ENCODE measurements at places on chromosomes 11 and 22.

GRCh38 chr11:65411681-65412070 is 10.9 kb upstream of the NEAT1 start:
- DNase-seq: no peak

GRCh38 chr11:44687388-44687787 is 39.4 kb upstream of the TSPAN18 start:
- no peak for DNase-seq

DNA sequence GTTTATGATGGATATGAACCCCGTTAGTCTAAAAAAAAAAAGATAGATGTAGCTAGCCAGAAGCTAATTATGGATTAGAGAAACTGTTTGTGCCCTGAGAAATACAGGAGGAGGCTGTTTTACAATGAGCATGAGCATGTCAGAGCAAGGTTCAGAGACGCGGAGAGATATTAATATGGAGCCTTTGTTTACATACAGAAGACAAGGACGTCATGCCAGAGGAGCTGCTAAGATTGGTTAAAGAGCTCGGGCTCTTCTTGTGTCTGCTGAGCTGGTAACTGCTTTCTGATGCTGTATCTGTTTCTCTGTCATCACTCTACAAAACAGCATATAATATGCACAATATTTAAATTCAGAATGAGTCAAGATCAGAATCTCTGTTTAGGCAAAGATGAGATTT is 24.9 kb upstream of the CCDC89 start:
- peak; percentile 16 for DNase-seq

- DNase-seq: peak; percentile 25
Observed at GRCh38 chr11:28243061-28243460, 134.9 kb downstream of the METTL15 start.

GRCh38 chr11:47915374-47915773 is 65.0 kb upstream of the PTPRJ start:
- no peak for DNase-seq

DNA sequence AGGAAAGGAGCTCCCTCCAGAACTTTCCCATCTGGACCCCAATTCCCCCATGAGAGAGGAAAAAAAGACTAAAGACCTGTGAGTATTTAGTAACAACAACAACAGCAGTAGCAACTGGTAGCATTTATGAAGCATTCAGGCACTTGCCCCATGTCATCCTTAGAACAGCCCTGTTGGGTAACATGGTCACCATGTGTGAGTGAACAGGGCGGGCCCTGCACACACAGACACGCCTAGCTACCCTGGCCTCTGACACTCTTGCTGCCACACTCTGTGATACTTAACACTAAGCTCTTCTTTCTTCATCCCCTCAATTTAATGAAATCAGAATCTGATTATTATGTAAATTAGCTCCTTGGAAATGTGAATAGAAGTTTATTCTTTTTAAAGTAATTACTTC is 26.1 kb upstream of the SLC25A18 start:
- no peak for DNase-seq

DNA sequence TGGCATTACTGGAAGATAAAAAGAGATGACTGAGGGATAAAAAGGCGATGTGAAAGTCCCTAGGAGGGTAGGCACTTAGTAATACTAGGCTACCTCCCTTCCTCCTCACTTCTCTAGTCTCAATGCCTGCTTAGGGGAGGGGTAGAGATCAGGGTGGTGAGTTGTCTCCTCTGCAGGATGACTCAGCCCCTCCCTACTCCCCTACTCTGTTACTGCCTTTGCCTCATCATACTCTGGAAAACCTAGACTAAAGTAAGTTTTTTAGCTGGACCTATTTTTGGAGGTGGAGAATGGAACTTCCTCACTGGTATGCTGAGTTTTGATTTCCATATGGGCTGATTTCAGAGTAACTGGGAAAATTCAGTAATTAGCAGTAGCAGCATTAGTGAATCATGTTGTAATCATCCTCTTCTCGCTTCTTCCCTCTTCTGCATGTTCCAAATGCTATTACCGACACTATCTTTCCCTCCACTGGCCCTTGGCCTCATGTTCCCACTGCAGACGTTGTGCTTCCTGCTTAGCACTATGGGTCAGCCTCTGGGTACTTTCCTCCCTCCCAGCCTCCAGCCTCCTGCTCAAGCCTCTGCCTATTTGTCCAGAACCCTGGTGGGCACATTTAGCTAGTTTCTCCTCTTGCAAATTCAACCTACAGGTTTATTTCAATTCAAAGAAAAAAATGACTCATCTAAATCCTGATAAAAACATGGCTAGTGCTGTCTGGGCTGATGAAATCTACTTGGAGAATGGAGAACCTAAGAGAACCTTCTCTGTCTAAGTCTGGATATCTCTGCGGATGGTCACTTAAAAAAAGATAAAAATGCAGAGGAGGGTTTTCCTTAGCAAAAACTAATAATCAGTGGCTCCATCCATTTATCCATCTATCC is 281.7 kb downstream of the ST3GAL4 start:
- DNase-seq: peak; percentile 5

GRCh38 chr11:126647735-126648134 is 292.2 kb downstream of the ST3GAL4 start:
- DNase-seq: peak; percentile 45

- peak; percentile 93 for DNase-seq
Observed at GRCh38 chr11:69298267-69299022, 4.5 kb downstream of the MYEOV start.

- DNase-seq: no peak
Observed at GRCh38 chr11:87228820-87229219, 191.1 kb downstream of the TMEM135 start.

- DNase-seq: no peak
Observed at GRCh38 chr11:117632306-117632705, 164.7 kb downstream of the DSCAML1 start.

- no peak for DNase-seq
Observed at GRCh38 chr22:39596601-39597000, 26.0 kb downstream of the CACNA1I start.

- DNase-seq: peak; percentile 95
Observed at GRCh38 chr11:78256962-78257361, 68.2 kb downstream of the USP35 start.

- DNase-seq: no peak
Observed at GRCh38 chr11:75435571-75435925, 2.5 kb upstream of the KLHL35 start.

GRCh38 chr11:10318527-10318802 is 13.6 kb downstream of the ADM start:
- DNase-seq: no peak

DNA sequence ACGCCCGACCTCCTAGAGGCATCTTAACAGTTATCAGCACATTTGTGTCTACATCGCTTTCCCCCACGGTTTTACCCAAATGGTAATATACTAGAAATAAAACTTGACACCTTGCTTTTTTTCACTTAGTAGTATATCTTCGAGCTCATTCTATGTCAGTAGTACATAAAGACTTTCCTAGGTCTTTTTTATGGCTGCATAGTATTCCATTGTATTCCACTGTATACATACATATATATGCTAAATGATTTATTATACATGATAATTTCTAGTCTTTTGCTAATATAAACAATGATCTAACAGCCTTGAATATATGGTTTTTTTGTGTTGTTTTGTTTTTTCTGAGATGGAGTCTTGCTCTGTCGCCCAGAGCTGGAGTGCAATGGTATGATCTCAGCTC is 34.8 kb upstream of the DLAT start:
- DNase-seq: no peak

GRCh38 chr11:12822392-12823022 is 148.3 kb downstream of the TEAD1 start:
- DNase-seq: no peak

DNA sequence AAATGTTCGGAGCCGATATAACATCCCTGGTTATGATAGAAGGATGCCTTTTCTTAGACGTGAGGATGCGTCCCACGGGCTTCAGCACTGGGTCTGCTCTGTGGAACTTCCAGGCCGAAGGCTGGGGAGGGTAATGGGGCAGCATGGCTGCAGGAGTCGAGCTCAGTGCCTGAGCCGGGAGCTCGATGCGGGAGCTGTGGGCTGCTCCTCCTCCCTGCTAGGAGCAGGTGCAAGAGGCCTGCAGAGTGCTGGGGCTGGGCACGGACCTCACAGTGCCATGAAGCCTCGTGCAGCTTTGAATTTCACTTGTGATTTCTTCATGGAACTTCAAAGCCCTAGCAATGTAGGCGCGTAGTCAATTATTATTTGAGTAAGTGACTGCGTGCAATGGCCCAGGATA is 6.0 kb downstream of the TUBA8 start:
- DNase-seq: no peak

DNA sequence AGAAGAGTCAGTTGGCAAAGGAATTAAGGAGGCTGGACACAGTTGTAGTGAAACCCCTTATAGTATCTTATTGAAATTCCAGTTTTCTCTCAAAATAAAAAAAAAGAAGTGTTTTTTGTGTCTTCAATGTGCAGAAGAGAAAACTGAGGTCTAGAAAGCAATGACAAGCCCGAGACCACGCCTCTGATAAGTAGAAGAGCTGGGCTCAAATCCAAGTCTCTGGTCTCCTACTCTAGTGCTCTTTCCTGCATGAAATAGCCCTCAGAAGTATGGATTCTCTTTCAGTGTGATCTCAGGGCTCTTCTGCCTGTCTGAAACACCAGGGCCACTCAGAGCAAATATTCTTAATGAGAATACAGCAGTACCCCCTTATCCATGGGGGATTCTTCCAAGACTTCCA is 200.9 kb downstream of the KIF18A start:
- no peak for DNase-seq

GRCh38 chr11:126176853-126177470 is 34.5 kb downstream of the RPUSD4 start:
- DNase-seq: no peak

DNA sequence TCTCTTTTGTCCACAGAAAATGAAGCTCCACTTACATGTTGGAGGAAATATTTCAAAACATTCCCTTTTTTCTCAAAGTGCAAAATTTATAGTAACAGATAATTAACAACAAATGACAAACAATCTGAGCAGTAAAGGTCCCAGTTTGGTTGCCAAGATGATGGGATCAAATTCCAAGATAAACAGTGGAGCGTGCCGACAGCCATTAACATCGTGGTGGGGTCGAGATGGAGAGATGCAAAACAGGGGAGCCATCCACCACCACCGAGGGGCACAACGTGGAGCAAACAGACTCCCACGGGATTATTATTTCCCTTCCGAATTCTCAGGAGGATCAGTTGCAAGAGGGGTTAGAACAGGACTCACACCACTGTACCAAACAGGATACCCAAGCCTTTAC is 17.2 kb downstream of the MPPED2 start:
- no peak for DNase-seq

All from iris pigment epithelial cell (primary cell).